ENCODE measurements at places on chromosomes 2 and 18.

- no peak for DNase-seq
Measured at GRCh38 chr2:1808981-1809422, 64.7 kb upstream of the PXDN start.

- DNase-seq = no peak
Measured at GRCh38 chr2:28137221-28137620, 246.7 kb downstream of the BABAM2 start.

DNA sequence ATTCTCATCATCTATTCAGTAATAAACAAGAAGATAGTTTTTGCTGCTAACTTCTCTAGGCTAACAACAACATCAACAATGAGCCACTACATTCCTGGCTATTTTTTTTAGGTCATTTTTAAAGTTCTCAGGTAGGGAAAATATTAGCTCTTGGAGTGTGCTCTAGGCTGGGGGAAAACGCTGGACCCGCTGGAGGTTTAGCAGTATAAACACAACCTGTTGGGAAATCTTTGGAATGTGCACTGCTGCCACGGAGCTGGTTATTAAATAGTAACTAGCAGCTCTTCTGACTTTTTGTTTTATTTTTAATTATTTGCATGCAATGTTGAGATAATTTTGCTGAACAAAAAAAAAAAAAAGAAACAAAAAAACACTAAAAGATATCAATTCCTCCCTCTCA lies 892.1 kb upstream of the ACVR2A start:
- DNase-seq = no peak

DNA sequence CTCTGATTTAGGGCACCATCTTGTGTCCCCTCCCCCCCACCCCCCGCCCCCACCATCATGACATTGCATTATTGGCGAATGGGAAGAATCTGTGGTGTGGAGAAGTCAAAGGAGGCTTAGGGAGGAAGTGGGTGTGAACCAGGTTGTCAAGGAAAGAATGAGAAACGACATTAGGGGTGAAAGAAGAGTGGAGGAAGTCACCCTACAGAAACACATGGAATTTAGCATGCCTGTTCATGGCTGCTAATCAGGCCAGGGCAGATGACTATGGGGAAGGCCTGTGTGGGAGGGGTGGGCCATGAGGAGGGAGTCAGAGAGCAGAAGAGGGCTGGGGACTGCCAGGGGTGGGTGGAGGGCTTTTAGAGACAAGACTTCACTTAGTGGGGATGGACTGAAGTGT lies 81.6 kb downstream of the AOX1 start:
- no peak for DNase-seq

- DNase-seq = no peak
Measured at GRCh38 chr2:20558391-20559150, 92.3 kb downstream of the HS1BP3 start.

- DNase-seq = no peak
Measured at GRCh38 chr2:45259138-45259537, 249.9 kb upstream of the SIX2 start.
